ENCODE measurements at places on chromosomes 1 and 21. TPM values are rescaled to one million over a fixed set of nuclear protein-coding genes. Genes with fewer than 3 reads are reported as not detected.

DNA sequence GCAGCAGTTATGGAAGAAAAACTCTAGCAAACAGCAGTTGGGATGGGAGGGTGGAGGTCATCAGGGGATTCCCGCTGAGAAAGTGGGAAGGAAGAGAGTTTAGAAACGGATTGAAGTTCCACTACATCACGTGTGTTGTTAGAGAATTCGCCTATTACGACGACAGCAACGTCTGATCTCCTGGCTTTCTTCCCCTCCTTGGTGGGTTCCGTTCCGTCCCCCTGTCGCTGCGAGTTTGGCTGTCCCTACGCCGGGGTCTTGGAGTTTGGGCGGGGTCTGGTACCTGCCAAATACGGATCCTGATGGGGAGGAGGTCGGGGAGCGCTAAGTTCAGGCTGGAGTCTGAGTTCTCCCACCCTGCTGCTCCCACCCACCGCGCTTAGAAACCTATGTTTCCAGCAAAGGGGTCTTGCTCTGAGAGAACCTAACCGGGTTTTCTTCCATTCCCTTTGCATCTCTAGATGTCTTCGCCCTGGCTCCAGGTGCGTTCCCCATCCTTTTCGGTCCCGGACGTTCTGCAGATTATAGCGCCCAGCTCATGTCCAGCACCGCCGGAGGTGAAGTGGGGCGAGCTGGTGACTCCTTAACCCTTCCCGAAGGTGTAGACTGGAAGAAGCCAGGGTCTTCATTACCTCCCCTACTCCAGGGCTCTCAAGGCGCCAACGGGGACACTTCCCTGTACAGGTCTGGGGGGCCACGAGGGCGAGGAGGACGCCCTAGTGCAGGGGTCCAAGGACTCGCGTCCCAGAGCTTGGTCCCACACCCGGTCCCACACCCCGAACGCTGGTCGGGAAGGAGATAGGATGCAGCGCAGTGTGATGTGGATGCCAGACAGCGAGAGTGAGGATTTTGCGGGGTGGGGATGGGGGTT lies 641 bp upstream of the KCNK2 start:
- no peak overlapping the region for H3K27ac ChIP-seq
- no peak overlapping the region for H3K4me3 ChIP-seq
- H3K36me3 ChIP-seq = no peaks in the 10 kb centered on the region
- H3K4me1 ChIP-seq = no peaks in the 10 kb centered on the region
- no peaks in the 10 kb centered on the region for H3K27me3 ChIP-seq

GRCh38 chr1:6347641-6348487 lies 45.7 kb downstream of the ACOT7 start:
- no peak for DNase-seq
- H3K27ac ChIP-seq = no peak overlapping the region
- H3K4me1 ChIP-seq = peaks cover 27% of the 10 kb centered on the region
- no peak overlapping the region for H3K4me3 ChIP-seq
- no peaks in the 10 kb centered on the region for H3K36me3 ChIP-seq

Gene SETSIP
- total RNA-seq = not detected

- H3K4me3 ChIP-seq = no peak overlapping the region
- DNase-seq = no peak
- H3K4me1 ChIP-seq = no peaks in the 10 kb centered on the region
- H3K36me3 ChIP-seq = no peaks in the 10 kb centered on the region
- H3K27ac ChIP-seq = no peak overlapping the region
Observed at GRCh38 chr1:62800825-62801306, 16.9 kb downstream of the ATG4C start.

Gene CGN
- total RNA-seq = 47.7 TPM

Gene HFM1
- total RNA-seq = not detected

GRCh38 chr1:57109247-57109646 lies 143.4 kb upstream of the C8B start:
- H3K36me3 ChIP-seq = no peaks in the 10 kb centered on the region
- no peak overlapping the region for H3K4me3 ChIP-seq
- H3K27ac ChIP-seq = no peak overlapping the region
- DNase-seq = no peak
- no peaks in the 10 kb centered on the region for H3K4me1 ChIP-seq

- no peak overlapping the region for H3K27ac ChIP-seq
- H3K4me1 ChIP-seq = peaks cover under 1% of the 10 kb centered on the region
- no peak for DNase-seq
Observed at GRCh38 chr1:109499661-109500536, 6.0 kb downstream of the CYB561D1 start.

- no peaks in the 10 kb centered on the region for H3K27me3 ChIP-seq
- no peaks in the 10 kb centered on the region for H3K36me3 ChIP-seq
- no peak overlapping the region for H3K27ac ChIP-seq
- no peak for DNase-seq
- no peak overlapping the region for H3K4me3 ChIP-seq
Observed at GRCh38 chr1:229781453-229781852, 155.4 kb downstream of the URB2 start.

Gene MAN1C1
- total RNA-seq = 38.8 TPM

DNA sequence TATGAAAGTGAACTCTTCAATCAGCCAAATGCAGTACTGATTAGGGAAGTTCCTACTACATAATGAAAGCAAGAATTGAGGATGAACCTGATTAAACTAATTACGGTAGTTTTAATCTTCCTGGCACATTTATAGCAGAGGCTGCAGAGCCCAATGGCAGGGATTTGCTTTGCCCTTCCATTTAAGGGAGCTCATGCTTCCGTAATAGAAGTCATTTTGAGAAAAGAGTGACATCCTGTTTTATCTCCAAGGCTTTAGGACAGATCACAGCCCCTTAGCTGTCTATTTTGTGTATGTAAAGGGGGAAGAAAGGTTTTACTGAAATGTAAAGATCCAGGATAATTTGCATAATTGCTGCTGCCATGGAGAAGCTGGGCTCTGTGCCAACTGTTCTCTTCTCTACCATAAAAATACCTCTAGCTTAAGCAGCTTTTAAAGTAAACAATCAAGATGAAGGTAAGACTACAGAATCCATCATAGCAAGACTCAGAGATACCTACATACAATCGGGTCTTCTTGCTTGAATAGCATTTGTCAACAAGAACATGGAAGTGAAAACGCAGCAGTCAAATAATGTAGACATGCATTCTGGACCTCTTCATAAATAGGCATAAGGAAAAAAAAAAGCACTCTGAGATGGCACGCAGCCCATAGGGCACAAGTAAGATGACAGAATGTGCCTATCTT lies 62.5 kb downstream of the ASH1L start:
- no peak overlapping the region for H3K4me3 ChIP-seq
- no peak overlapping the region for H3K27ac ChIP-seq
- DNase-seq = no peak
- H3K4me1 ChIP-seq = peaks cover 8% of the 10 kb centered on the region

All from right lobe of liver (tissue), 6 donors.